ENCODE measurements at places on chromosomes 6 and 20.

GRCh38 chr20:62322492-62323041 is 19.8 kb downstream of the ADRM1 start:
- DNase-seq = no peak

DNA sequence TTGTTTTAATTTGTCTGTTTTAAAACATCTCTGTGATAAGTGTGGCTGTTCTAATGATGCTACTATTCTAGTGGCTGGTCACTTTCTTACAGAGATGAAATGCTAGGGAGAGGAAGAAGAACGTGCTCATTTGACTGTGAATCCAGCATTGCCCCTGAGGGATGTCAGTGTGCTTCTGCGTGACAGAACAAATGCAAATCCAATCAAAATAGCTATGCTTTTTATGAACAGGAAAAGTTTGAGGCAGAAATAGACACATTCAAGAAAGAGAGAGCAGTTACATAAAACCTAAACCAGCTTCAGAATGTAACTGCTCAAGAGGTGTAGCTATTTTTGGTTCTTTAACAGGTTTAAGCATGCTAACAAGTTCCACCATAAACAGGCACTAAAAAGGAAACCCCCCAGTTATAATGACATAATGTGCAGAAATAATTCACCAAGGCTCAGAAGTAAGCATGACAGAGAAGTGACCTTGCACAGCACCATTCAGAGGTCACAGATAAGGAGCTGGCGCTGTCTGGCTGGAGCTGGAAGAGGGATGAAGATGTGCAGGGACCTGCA is 385.3 kb downstream of the EPM2A start:
- no peak for DNase-seq

- DNase-seq = no peak
Measured at GRCh38 chr20:15200147-15200565, 862.7 kb upstream of the FLRT3 start.

- no peak for DNase-seq
Measured at GRCh38 chr20:39089029-39089428, 126.9 kb downstream of the DHX35 start.

GRCh38 chr6:33812669-33813068 is 8.9 kb upstream of the MLN start:
- peak; percentile 70 for DNase-seq

- peak; percentile 65 for DNase-seq
Measured at GRCh38 chr6:121711472-121711871, 276.0 kb downstream of the GJA1 start.

DNA sequence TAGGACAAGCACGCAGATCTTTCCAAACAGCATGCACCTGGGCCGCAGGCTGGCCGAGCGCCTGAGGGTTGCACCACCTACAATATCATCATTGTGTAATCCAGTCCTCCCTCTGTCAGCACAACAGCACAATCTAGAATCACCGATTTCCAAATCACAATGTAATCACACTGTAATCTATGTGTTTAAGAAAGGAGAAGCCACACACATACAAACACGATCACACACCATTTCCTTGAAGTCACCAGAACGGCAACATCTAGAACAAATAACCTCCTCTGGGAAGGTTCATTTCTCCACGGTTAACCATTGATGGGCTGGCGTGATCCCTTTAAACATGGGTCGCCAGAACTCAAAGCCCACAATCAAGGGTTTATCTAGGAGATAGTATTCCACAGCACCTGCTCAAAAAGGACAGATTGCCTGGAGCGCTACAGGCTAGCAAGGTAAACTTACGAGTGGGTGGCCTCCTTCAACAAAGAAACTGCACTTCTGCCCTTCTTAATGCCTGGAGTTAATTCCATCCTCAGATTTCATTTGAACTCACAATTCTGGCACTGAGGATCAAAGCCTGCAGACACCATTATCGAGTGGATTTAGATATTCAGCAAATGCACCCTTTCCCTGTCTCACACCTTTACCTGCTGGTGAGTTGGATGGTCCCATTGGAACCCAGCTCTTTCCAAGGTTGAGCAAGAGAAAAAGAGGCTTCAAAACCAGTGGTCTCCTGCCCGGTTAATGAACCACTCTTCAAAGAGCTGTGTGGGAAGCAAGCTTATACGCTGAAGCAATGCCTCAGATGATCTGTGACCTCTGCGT is 83.8 kb upstream of the FOXQ1 start:
- no peak for DNase-seq

GRCh38 chr20:21514553-21515251 is 838 bp upstream of the NKX2-2 start:
- no peak for DNase-seq

- DNase-seq = peak; percentile 52
Measured at GRCh38 chr6:132712366-132712765, 1.5 kb downstream of the VNN1 start.

DNA sequence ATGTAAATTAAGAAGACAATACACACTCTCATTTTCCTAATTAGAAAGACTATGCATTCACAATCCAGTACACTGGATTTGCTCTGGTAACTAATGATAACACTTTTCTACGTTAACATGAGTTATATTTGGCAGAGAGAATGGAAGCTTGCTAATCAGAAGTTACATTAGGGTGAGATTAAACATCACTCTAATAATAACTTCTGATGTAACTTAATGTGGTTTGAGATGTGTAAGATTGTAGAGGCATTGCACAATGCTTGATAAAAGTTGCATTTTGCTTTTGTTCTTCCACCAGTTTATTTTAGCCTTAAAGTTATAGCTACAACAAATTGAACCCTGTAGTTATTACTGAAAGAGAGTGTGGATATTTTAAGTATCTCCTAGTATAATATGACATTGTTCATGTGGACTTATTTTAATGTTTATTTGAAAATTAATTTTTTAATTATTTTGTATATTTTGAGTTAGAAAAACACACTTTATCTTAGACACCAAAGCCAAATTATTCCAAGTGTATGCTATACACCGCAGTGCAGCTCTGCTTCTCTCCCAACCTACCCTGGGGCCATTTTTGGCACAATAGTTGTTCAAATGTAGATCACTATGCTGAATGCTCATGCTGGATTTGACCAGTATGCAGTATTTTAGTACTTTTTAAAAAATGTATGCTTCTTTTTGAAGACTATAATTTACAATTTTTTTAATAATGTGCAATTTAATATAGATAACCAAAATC is 143.2 kb downstream of the SLC16A10 start:
- no peak for DNase-seq

- no peak for DNase-seq
Measured at GRCh38 chr6:96116674-96117073, 100.9 kb downstream of the FUT9 start.
